ENCODE measurements at places on chromosomes 1 and 21.
A peak's percentile ranks its signal among the peaks of the same experiment; 100 is the strongest.

DNA sequence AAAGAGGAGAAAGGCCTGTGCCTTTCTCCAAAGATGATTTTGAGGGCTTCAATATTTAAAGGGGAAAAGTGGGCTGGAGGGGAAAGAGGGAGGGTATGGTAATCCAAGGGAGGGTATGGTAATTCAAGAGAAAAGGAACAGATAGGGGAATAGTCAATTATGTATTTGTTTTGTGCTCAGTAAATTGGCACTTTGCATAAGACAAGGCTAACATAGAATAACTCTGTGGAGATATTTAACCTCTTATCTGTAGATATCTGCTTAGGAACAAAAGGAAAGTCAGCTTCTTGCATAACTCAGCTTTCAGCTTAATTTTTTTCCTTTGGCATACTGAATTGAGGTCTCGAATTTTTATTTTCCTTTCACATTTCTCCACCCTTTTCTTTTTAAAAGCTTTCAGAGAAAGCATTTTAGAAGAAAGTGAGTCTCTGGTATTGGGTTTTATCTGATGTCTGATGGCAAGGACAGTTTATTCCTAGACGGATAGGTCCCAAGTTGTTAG lies 119.9 kb upstream of the F3 start:
- no peak for DNase-seq

DNA sequence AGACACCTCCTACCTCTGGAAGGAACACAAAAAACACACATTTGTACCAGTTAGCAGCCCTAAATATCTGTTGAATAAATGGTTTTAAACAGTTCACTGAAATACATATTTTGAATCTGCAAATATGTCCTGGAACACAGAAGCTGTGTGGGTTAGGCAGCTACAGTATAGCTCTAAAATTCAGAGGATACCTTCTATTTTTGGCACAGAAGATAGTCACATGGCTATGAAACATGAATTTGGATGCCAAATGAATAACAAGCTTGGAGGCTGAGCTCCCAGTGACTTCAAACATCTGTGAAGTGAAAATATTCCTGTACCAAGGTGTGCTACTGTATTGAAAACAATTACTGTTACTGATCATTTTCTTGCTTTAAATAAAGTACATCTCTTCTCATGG lies 391.5 kb upstream of the ADGRL2 start:
- no peak for DNase-seq

DNA sequence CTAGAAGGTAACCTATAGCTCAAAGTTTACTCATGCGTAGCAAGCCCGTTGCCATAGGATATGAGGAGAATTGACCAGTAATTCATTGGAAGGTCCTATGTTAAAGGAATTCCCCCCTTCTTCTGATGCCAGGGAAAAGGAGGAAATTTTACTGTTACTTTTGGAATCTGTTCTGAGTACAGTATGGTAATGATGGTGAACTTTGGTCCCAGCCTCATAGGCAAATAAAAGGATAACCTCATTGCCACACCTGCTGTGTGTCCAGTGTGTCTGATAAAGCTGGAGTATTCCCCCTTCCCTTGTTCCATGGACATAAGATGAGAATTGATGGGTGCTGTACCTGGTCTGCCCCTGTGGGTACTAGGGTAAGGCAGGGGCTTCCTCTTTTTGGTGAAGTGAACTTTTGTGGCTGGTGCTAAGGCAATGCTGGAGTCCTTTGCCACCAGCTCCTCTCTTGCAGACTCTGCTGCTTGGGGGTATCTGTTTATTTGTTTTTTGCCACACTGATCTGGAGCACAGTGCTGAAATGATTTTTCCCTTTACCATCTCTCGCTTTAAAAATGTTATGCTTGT lies 22.2 kb downstream of the MPZ start:
- DNase-seq: no peak

DNA sequence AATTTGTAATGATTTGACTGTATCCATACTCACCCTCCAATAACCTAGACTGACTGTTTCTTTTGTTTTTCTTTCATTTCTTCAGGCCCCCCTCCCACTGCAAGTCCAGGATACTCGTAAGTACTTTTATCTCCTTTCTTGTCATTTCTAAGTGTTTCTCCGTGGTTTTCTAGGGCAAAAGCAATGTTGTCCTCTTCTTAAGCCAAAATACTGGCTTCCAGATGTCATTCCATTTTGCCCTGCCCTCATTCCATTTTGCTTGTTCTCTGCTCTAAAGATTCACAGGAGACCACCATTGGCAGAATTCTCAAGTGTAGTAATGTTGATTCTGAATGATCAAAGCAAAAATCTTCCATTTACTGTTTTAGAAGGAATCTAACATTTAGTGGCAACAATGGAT lies 152.8 kb upstream of the UBE2U start:
- DNase-seq: no peak

DNA sequence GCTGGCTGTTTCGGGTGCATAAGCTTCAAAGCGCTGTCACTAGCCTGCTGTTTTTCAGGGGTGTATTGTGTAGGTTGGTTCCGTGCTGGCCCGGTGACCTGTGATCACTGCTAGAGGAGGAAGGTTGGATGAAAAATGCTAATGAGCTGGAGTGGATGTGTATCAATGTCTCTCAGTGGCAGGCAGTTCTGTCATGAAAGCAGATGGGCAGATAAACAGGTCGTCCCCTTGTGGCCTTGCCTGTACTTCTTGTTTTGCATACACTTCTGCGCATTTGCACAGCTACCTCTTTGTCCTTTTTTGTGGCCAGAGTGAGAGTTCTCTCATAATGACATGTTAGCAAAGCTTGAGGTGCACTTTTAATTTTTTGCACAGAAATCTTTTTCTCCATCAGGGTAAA lies 2.9 kb downstream of the SELENON start:
- DNase-seq: no peak

DNA sequence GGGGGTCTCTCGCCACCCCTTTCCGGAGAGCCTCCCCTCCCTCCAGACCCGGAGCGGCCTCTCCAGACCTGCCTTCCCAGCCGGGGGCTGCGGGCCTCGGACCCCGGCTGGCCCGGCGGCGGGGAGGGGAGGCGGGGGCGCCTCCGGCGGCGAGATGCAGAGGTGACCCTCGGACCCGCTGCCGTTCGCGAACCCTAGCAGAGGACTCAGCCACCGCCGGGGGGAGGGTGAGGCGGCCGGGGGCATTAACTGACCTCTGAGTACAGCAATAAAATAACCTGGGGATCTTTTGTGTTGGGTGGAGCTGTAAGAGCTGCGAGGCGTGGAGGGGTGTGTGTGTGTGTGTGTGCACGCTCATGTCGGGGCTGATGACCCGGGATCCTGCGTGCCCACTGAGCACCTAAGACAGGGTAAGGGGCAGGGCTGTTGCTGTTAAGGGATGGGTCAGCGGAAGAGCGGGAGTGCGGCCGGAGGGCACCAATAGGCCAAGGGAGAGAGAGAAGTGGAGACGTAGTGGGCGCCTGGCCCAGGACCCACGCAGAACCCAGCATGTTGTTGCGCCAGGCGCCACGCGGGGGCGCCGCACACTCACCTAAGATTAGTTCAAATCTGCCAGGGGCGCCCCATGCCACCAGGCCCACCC lies 6.3 kb downstream of the HAPLN2 start:
- no peak for DNase-seq

DNA sequence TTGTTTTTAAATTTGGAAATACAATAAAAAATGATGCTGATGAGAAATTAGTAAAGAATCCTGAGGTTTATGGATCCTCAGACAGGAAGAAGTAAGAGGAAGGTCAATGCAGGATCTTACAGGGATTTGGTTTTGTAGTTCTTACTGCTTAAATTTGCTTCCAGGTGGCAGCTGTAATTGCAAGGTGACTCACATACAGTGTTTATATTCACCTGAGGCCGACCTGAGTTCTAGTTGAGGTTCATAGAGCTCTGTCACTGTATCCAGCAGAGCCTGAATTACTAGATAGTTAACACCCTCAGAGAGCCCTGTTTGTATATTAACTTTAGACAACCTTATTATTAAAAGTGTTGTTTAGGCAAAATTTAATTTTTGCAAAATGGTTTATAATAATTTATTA lies 1.4 kb upstream of the WDR26 start:
- no peak for DNase-seq

DNA sequence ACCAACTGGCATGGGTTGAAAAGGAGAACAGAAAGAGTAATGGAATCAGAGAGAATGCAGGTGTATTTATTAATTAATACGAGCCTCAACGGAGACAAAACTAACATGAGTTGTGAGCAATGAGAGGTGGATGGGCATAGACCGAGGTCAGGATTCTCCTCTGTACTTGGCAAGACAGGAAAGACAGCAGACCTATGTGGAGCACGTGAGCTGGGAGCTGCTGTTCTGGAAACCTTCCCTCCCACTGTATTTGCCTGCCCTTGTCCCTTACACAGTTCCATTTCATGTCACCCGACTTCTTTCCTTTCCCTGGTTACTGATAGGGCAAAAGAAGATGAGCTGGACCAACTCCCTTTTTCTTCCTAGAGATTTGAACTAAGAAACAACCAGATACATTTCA lies 110.9 kb downstream of the MRPS6 start:
- DNase-seq: no peak

- DNase-seq: peak; percentile 69
These were observed 13.2 kb downstream of the NAV1 start for GRCh38 chr1:201551877-201552731.

- DNase-seq: no peak
These were observed 648.3 kb upstream of the BRINP3 start for GRCh38 chr1:191125950-191126349.

DNA sequence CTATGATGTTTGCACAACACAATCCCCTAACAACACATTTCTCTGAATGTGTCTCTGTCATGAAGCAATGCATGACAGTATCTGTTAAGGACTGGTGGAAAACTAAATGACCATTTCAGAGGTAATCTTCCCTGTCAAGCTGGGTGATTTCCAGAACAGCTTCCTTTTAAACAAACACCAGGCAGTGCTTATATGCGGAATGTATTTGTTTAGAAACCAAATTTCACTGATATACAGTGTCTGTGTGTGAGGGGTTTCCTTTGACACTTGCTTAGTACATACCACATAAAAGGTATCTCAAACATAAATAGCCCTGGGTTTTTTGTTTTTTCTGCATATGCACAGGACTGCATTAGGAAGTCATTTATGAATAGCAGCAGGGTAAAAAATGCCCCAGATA lies 95.6 kb downstream of the TGFBR3 start:
- DNase-seq: no peak

GRCh38 chr1:203324105-203325025 lies 19.0 kb downstream of the BTG2 start:
- no peak for DNase-seq

DNA sequence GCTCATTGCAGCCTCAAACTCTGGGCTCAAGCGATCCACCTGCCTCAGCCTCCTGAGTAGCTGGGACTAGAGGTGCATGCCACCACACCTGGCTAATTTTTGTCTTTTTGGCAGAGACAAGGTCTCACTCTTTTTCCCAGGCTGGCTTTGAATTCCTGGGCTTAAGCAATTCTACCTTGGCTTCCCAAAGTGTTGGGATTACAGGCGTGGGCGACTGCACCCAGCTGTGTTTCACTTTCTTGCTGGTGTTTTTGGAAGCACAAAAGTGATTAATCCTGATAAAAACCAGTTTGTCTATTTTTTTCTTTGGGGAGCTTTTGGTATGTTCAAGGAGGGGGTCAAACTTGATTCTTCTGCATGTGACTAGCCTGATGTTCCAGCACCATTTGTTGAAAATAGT lies 19.3 kb downstream of the RNF11 start:
- no peak for DNase-seq

DNA sequence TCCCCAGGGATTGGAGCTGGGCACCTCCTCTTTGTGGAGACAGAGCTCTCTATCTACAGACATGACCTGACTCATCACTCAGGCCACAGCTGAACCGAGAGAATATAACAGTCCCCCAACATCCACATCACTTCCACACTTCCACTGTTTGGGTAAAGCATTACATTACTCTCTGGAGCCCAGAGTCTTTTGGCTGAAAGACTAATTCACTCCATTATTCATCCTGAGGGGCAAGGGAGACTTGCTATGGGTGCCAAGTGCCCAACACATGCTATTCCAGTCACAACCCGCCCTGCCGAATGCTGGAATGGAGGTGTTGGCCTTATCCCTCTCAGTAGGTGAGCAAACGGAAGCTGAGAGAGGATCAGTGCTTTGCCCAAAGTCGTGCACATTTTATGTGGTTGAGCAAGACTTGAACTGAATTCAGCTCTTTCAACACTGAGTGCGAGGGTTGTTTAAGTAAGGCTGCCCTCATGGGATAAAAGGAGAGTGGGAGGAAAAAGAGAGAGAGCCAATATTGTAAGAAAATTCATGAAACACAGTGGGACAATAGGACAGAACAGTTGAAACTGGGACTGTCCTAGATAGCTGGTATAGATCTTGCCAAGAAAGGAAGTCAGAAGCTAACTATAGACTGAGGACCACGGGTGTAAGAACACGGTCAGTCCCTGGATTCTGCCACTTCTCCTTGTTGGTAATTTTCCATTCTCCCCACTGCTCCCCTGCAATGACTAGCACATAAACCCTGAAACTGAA lies 13.5 kb upstream of the CHI3L1 start:
- DNase-seq: no peak

- no peak for DNase-seq
These were observed 7.3 kb upstream of the CA6 start for GRCh38 chr1:8938232-8938999.

GRCh38 chr1:235045034-235045690 lies 83.5 kb downstream of the TOMM20 start:
- no peak for DNase-seq

- no peak for DNase-seq
These were observed 87.1 kb upstream of the ACTRT2 start for GRCh38 chr1:2934156-2934540.

- DNase-seq: no peak
These were observed 28.5 kb downstream of the CCDC185 start for GRCh38 chr1:223421676-223422075.

GRCh38 chr1:99264201-99265021 lies at the start of gene PLPPR4:
Gene PLPPR4 (plus strand): TSS chr1:99264492. CDS start chr1:99264594, 102 bp downstream.
- peak; percentile 4 for DNase-seq

DNA sequence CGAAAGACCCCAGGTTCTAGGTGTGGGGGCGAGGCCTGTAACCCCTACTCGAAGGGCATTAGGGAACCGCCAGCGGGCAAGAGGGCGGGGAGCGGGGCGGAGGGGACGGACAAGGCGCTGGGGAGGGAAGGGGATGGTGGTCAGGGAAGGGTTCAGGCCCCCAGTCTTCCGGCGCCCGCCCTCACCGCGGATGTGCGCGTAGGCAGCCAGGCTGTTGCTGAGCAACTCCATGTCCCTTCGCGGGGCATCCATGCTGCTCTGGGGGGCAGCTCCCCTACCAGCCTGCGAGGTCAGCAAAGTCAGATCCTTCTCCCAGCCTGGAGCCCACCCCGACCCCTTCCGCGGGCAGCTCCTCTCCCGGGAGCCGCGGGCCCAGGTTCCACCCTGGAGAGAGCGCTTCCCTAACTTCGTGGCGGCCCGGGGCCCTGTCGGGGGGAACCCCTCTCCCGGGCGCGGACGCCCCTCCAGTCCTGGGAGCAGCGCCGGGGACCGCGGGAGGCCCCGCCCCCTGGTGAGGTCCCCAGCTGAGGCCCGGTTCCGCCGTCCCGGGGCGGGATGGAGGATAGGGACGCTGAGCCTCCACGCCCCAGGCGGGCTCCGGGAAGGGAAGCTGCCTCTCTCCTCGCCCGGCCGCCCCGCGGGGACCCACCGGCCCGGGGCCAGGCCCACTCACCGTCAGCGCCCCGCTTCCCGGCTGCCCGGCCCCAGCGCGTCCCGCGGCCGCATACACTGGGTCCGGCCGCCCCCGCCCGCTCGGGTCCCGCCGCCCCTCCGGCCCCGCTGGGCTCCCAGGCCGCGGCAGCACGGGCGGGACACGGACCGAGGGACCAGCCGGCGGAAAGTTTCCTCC lies 434 bp downstream of the EVA1B start:
- DNase-seq: no peak

Data from kidney glomerular epithelial cell (primary cell).